ENCODE measurements at places on chromosomes 2 and 18.

GRCh38 chr2:233060980-233061590 lies 943 bp downstream of the INPP5D start:
- no peak for DNase-seq

GRCh38 chr2:30098266-30099005 lies 48.4 kb upstream of the YPEL5 start:
- DNase-seq: no peak

DNA sequence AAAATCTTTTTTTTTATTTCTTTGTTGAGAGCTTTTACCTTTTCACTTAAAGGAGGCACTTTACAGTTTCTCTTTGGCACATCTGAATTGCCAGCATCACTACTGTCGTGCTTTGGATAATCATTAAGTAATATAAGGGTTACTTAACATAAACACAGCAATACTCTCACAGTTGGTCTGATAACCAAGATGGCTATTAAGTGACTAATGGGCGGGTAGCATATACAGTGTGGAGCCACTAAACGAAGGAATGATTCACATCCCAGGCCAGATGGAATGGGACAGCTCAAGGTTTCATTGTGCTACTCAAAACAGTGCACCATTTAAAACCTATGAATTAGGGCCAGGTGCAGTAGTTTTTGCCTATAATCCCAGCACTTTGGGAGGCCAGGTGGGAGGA lies 28.1 kb downstream of the USP37 start:
- DNase-seq: no peak

GRCh38 chr2:133377599-133377998 lies 190.7 kb downstream of the NCKAP5 start:
- no peak for DNase-seq

DNA sequence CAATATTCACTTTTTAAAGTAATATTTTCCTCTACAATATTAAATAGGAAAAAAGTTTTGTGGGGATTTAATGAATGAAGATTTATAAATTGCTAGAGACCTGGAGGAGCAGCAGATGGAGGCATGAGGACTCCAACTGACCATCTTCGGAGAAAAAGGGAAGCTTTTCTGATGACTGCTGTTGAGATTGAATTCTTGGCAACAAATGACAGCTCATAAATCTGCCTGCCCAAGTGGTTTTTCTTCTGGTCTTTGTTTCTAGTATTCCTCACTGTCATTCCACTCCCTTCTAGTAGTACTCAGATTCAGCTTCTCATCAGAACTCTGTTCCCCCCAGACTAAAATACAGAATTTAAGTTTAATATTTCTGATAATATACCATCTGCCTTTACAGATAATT lies 157.0 kb downstream of the EML6 start:
- DNase-seq: no peak

Data from smooth muscle cell of the brain vasculature (primary cell).